ENCODE measurements at places on chromosomes 5 and 9. TPM values are rescaled to one million over a fixed set of nuclear protein-coding genes. Genes with fewer than 3 reads are reported as not detected.

The TMEM215 gene
- total RNA-seq, result not detected

The FOCAD gene
- 73.9 TPM for total RNA-seq

The PCDHB15 gene
- total RNA-seq, result 0.28 TPM

The YIPF5 gene
- total RNA-seq, result 172 TPM

The SEC16A gene
- total RNA-seq, result 12.2 TPM

The MAMDC2 gene
- total RNA-seq, result 5.6 TPM

The PCDHA10 gene
- total RNA-seq, result under 0.01 TPM

The SVEP1 gene
- 16.7 TPM for total RNA-seq

The SPATA6L gene
- total RNA-seq, result 0.28 TPM

The NIM1K gene
- total RNA-seq, result 0.56 TPM

The CTSV gene
- 0.54 TPM for total RNA-seq

The BARHL1 gene
- not detected for total RNA-seq

The CAMK2A gene
- total RNA-seq, result 0.18 TPM

DNA sequence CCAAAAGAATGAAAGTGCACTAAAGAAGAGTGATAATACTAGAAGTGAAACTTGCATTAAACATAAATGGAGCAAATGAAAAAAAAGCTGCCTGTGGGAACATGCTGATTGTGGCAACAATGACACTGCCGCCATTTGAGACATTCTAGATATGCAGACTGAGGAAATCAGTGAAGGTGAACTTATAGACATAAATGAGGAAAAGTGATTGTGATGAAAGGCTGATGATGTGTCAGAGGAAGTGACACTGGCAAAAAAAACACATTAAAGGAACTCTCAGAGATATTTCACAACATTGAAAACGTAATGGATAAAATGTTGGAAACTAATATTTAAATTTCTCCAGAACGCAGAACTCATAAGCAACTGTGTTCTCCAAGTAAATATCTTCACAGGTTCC is 1.2 kb downstream of the ERCC8 start:
- no peak for DNase-seq

- DNase-seq, result no peak
Observed at GRCh38 chr5:88393042-88393441, 124.4 kb upstream of the TMEM161B start.

- DNase-seq, result peak; percentile 91
Observed at GRCh38 chr5:132677191-132677590, 3.4 kb downstream of the IL4 start.

DNA sequence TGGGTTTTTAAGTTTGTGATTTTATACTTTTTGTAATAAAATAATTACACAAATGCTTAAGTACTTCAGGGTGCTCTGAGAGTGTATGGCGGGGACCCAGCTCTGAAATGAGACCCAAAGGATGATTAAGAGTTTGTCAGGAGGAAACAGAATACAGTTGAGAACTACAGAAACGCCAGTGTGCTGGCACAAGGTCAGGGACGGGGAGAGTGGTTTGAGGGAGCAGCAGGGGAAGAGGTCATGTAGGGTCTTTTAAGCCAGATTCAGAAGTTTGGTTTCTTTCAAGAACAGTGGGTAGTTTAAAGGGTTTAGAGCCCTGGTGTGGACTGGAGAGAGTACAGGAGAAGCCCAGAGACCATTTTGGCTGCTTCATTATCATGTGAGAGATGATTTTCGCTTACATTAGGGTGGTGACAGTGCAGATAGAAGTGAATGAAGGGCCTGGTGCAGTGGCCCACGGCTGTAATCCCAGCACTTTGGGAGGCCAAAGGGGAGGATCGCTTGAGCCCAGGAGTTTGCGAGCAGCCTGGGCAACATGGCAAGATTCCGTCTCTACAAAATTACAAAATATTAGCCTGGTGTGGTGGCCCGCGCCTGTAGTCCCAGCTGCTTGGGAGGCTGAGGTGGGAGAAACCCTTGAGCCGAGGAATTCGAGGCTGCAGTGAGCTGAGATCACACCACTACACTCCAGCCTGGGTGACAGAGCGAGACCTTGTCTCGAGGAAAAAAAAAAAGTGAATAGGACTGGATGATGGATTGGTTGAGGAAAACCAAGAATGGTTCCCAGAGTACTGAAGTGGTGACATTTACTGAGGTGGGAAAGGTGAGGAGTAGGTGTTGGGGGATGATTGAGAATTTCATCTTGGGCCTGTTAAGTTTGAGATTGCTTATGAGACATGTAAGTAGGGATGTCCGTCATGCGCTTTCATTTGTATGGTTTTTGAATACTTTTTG is 1.4 kb upstream of the ETF1 start:
- peak; percentile 47 for DNase-seq

- DNase-seq, result peak; percentile 67
Observed at GRCh38 chr9:122261469-122261881, 3.2 kb downstream of the RBM18 start.

DNA sequence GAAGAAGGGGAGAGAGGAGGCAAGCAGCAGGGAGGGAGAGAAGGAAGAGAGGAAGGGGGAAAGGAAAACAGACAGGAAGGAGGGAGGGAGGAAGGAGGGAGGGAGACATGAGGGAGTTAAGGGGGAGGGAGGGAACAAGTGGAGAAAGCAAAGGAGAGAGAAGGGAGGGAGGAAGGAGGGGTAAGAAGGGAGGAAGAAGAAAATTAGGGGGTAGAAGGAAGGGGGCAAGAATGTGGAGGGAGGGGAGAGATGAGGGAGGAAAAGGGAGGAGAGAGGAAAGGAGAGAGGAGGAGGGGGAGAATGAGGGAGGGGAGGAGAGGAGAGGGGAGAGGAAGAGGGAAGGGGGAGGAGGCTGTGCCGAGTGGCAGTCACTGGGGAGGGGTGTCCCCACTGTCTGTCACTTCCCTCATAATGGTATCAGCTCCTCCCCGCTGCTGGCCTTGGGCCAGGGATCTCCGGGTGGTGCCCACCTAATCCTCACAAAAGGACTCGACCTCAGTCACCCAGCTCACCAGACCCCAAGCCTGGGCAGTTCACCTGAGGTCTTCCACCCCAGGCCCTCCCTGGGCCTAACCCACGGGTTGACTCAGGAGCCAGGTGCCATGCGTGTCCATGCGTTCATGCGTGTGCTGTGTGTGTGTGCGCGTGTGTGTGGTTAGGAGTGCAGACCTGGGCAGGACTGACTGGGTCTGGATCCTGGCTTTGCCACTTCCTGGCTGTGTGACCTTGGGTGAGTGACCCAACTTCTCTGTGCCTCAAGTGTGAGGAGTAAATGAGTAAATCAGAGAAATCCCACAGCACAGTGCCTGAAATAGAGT is 18.1 kb downstream of the C9orf50 start:
- no peak for DNase-seq

- DNase-seq, result no peak
Observed at GRCh38 chr9:36803961-36804360, 230.1 kb downstream of the PAX5 start.

DNA sequence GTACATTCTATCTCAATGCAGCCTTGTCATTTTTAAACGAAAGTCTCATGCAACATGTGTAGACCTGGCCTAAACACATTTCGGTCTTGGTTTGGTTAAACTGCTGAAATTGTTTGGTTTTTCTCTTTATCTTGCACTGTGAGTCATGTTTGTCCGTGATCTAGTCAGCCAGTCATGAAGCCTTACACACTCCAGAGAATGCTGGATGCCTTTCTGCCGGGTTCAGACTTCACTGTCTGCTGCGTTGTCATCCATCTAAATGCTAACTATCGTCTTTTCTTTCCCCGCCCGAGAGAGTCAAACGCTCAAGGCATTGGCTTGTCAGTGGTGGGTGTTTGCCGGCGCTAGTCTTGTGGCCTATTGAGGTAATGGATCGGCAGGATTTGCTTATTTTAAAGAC is 1194.6 kb upstream of the WWC1 start:
- no peak for DNase-seq

DNA sequence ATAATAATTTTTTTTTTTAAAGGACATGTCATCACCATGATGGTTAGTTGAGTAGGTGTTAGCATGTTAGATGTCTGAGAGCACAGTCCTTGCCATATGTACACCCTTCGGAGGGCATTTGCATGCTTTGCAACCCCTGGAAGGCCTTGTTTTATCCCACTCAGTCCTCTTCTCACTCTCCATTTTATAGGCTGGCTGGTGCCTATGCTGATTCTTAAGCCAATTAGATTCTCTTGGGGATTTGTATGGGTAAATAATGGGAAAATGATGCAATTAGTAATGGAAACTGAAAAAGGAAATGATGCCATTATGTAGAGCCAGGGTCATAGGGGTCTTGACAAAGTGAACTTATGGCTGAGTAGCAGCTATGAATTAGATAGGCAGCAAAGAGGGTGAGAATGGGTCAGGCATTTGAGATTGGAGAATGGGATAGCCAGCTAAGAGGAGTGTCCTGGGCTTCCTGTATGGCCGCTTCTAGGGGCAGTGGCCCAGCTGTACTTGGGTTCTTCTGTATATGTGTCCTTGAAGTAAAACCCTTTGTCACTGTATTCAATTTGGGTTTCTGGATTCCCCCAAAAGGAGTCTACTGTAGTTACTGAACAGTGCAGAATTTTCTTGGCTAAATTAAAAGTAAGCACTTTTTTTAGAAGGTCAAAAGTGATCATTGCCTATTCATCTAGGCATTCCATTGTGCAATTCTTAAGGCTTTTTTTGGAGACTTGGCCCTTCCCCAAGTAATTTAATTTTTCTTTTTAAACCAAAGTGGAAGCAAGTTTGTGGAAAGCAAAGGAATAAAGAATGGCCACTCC is 31.6 kb downstream of the LRRTM2 start:
- peak; percentile 7 for DNase-seq

GRCh38 chr9:95061916-95062595 is 255.5 kb downstream of the FANCC start:
- DNase-seq, result no peak

DNA sequence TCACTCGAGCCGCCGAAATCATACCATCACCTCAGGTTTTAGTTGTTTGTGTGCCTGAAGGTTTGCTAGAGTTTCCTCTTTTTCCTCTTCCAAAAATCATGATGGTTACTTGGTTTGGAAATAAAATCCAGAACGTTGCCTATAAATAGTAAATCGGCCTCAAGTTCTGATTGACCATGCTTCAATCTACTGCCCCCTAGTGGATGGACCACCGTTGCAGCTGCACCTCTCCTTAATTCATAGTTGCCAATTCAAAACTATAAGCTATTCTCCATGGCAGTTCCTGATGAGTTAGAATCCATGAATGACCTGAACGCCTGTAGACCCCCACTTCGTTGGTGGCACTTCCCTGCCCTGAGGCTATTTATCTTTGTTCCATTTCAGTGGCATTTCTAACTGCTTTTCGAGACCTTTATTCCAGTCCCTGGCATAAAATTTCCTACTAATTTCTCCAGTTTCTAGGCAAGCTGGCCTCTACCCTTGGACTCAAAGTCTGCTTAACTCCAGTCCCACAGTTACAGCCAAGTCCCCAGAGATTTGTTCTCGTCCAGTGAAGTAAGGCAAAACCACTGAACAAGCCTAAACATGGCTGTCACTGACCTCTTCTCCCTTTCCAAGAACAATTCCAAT is 422.6 kb downstream of the EFNA5 start:
- peak; percentile 29 for DNase-seq

GRCh38 chr9:73199886-73200285 is 48.2 kb downstream of the ANXA1 start:
- no peak for DNase-seq

DNA sequence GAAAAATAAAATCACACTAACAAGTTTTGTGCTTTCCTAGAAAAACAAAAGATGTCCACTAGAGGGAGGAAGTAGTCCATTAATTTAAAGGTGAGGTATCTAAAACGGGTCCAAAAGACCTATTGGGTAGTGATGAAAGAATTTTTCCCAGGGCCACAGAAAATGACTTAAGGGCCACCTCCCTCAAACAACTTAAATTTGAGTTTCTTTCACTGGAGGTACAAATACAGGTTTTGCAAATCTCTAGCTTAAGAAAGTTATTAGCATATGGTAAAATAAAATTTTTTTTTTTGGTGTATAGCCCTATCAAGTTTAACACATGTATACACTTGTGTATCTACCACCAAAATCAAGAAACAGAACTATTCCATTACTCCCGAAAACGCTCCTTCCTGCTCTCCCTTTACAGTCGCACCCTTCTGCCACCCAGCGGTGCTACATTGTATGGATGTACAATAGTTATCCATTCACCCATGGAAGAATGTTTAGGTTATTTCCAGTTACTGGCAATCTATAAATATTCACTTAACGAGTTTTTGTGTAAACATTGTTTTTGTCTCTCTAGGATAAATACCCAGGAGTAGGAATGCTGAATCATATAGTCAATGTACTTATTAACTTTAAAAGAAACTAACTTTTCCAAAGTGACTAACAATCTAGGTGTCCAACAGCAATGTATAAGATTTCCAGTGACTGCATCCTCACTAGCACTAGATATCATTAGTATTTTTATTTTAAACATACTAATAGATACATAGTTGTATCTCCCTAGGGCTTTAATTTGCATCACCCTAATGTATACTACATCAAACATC is 21.9 kb downstream of the DEPDC1B start:
- peak; percentile 58 for DNase-seq

GRCh38 chr5:42641336-42642005 is 115.1 kb upstream of the CCDC152 start:
- DNase-seq, result no peak

DNA sequence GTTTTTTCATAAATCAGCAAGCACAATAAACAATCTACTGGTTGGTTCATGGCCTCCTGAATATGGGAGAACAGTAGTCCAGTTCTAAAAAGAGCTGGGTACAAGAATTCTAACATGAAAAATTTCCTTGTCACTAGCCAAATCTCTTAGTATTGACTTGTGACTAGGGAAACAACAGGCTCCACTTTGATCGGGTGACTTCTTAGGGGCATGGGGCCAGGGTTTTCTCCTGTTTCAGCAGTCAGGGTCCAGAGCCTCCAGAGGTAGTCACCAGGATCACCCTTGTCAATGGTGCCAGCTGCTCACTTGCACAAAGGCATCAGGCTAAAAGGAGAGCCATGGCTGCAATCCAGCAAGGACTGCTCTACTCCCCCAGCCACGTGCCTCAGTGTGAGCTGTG is 38.1 kb downstream of the LPAR1 start:
- no peak for DNase-seq

DNA sequence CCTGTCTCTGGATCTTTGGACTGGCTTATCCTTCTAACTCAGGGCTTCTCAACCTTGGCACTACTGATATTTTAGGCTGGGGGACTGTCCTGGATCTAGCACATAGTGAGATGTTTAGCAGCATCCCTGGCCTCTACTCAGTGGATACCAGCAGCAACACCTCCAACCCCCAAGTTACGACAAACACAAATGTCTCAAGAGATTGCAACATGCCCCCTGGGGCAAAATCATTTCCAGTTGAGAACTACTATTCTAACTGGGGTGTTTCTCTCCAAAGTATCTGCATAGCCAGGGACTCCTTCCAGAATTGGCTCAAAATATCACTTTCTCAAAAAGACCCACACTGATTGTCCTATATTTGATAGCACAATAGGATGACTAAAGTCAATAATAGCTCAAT is 7.2 kb upstream of the TLR4 start:
- DNase-seq, result no peak

DNA sequence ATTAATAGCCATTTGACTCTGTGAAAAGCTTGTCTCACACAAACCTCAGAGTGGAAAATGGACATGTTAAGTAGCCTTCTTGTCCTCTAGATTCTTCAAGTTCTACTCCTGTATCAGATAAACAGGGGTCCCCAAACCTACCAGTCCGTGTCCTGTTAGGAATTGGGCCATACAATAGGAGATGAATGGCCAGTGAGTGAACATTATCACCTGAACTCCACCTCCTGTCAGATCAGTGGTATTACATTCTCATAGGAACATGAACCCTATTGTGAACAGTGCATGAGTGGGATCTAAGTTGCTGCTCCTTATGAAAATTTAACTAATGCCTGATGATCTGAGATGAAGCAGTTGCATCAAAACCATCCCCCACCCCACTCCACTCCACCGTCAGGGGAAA is 136.3 kb downstream of the TMEM232 start:
- peak; percentile 10 for DNase-seq

GRCh38 chr9:89212171-89212570 is 33.6 kb upstream of the SHC3 start:
- DNase-seq, result no peak

- no peak for DNase-seq
Observed at GRCh38 chr5:133460172-133460758, 152.1 kb downstream of the FSTL4 start.

Data from IMR-90 (cell line).